ENCODE measurements at places on chromosomes 16 and 17.

DNA sequence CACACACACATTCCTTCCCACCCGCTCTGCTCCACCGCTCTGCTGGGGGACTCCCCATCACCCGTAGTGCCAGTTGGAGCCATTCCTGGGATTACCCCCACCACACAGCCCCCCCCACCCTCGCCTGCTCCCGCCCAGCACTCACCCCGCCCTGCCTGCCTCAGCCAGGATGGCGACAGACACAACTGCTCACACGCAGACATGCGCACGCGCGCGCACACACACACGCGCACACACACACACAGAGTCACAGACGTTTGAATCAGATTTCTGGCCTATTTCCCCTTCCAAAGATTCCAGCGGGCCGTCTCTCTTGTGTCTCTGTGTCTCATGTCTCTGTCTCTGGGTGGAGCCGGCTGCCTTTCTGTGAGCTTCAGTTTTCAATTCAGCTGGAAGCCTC, 4.4 kb downstream of the CACNA1G start:
- DNase-seq: peak; percentile 88

GRCh38 chr16:4914528-4915225, 22.3 kb downstream of the PPL start:
- no peak for DNase-seq

DNA sequence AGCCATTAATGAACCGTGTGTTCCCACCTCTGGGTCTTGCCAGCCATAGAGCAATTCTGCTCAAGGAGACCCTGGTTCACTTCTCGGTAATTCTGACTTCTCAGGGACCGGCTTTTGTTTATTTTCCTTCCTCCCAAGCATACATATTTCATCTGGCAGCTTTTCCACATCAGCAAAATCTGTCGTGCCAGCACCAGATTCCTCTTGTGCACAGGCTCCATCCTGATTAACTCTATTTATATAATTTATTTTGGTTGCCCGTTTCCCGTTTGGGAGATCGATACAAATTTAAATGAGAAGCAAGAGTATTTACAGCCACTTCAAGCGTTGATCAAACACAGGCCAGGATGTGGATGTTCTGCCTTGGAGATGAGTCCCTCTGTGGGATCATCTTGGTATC, 161.9 kb upstream of the XYLT1 start:
- DNase-seq: no peak

DNA sequence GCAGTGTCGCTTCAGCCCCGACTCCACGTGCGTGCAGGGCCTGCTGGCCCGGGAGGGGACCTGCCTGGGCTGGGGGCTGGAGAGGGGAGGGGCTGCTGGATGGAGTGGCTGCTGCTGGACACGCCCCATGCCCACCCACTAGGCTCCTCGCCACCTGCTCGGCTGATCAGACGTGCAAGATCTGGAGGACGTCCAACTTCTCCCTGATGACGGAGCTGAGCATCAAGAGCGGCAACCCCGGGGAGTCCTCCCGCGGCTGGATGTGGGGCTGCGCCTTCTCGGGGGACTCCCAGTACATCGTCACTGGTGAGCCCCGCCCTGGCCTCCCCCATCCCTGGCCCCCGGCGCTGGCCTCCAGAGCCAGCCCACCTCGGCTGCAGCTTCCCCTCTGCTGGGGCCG, 2.4 kb downstream of the BRICD5 start:
- DNase-seq: no peak

DNA sequence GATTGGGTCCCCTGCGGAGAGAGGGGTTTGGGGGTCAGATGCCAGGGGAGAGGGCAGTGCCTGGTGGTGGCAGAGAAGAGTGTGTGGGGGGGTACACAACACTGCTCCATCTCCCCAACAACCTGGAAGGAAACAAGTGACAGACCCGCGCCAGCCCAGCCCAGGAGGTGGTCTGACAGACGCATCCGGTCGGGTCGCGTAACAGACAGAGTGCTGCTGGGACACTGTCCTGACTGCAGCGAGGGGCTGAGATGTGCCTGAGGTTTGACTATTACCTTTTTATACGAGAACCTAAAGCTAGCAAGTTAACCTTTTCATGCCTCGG, 16.2 kb downstream of the UNC13D start:
- no peak for DNase-seq
